ENCODE measurements at places on chromosomes 13 and 19.

DNA sequence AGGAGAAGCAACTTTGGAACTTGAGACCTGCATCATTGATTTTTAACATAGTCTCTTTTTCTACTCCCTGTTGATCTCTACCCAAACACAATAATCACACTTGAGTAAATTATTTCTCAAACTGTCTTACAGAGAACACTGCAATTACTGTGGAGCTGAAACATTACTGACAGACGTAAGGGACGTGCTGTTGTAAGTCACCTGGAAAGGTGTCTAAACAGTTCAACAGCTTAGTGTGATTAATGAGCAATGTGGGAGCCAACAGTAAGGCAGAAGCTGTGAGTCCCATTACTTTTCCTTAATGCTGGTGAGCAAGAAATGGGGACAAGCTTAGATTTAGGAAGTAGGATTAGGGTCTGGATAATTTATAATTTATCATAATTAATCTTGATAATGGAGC, 265.7 kb downstream of the DLEU7 start:
- no peak for DNase-seq

- DNase-seq: no peak
Observed at GRCh38 chr13:69654392-69654791, 453.2 kb upstream of the ATXN8OS start.

- no peak for DNase-seq
Observed at GRCh38 chr13:71617265-71617664, 249.7 kb downstream of the DACH1 start.

- no peak for DNase-seq
Observed at GRCh38 chr13:40362502-40362901, 303.9 kb downstream of the FOXO1 start.

GRCh38 chr19:42280815-42281145, 11.7 kb downstream of the CIC start:
- DNase-seq: peak; percentile 64

GRCh38 chr13:65112531-65112941, 2117.6 kb downstream of the PCDH9 start:
- DNase-seq: peak; percentile 53

DNA sequence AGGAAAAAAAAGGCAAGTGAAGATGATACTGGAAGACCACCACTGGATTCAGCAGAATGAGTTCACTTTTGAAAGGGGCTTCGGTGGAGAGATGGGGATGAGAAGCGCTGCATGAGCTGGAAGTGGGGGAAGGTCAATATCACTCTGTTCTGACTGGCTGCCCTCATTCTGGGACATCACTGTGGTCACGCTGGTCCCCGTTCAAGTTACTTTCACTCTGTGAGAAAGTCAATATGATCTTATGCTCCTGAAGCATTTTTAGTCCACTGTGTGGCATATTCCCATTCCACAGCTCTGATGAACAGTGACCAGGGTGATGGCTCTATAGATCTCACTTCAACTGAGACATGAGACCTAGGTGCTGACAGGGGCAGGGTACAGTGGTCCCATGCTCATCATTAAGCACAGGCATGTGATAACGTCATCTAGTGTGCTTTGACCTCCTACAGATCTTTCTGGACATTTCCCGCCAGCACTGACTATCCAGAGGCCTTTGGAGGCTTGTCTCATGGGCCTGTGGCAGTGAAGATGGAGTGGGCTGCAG, 40.2 kb upstream of the GPR183 start:
- no peak for DNase-seq

- DNase-seq: no peak
Observed at GRCh38 chr19:23800271-23800670, 41.6 kb upstream of the ZNF681 start.

- peak; percentile 73 for DNase-seq
Observed at GRCh38 chr13:31207661-31208552, 8.1 kb downstream of the B3GLCT start.

DNA sequence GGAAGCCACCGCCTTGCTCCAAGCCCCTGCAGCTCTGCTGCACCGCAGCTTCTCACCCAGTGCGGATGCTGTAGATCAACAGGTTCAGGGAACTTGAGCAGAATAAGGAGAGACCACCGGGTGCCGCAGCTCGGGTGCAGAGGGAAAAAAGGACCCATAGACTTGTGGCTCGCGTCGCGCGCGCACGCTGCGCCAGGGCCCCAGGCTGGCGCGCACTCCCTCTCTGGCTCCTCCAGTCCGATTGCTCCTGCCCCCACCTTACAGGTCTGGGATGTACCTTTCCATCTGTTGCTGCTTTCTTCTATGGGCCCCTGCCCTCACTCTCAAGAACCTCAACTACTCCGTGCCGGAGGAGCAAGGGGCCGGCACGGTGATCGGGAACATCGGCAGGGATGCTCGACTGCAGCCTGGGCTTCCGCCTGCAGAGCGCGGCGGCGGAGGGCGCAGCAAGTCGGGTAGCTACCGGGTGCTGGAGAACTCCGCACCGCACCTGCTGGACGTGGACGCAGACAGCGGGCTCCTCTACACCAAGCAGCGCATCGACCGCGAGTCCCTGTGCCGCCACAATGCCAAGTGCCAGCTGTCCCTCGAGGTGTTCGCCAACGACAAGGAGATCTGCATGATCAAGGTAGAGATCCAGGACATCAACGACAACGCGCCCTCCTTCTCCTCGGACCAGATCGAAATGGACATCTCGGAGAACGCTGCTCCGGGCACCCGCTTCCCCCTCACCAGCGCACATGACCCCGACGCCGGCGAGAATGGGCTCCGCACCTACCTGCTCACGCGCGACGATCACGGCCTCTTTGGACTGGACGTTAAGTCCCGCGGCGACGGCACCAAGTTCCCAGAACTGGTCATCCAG, 964 bp downstream of the PCDH17 start:
- DNase-seq: peak; percentile 36

GRCh38 chr13:110225609-110226574, 81.1 kb downstream of the COL4A1 start:
- peak; percentile 65 for DNase-seq

GRCh38 chr19:7373862-7374261, 25.1 kb downstream of the ARHGEF18 start:
- DNase-seq: no peak

DNA sequence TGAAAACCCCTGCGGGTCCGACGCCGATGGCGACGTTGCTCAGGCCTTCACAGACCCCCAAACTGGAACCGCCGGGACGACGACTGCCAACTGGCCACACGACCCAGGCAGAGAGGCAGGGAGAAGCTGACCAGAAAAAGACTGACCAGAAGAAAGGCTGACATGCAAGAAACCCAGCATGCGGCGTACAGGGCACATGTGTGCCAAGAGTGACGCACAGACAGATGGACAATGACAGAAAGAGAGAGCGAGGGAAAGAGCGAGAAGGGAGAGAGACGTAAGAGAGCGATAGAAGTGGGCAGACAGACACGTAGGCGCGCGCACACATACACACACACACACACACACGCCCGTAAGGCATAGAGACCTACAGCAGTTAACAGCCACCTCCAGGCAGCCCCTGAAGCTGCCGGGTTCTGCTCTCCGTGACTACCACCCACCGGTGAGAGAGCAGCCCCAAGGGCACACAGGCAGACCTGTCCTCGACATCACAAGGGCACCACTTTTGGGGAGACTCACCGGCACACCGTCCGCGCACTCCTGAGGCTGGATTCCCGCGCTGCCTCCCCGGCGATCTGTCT, 67.2 kb upstream of the ZNF527 start:
- DNase-seq: no peak
